ENCODE measurements at places on chromosomes 6 and 20. TPM values are rescaled to one million over a fixed set of nuclear protein-coding genes. Genes with fewer than 3 reads are reported as not detected.

GRCh38 chr6:142853244-142854180 lies 91.5 kb downstream of the HIVEP2 start:
- no peaks in the 10 kb centered on the region for H3K27me3 ChIP-seq
- no peak overlapping the region for H3K27ac ChIP-seq
- no peak overlapping the region for H3K4me3 ChIP-seq
- H3K4me1 ChIP-seq: peaks cover 2% of the 10 kb centered on the region

DNA sequence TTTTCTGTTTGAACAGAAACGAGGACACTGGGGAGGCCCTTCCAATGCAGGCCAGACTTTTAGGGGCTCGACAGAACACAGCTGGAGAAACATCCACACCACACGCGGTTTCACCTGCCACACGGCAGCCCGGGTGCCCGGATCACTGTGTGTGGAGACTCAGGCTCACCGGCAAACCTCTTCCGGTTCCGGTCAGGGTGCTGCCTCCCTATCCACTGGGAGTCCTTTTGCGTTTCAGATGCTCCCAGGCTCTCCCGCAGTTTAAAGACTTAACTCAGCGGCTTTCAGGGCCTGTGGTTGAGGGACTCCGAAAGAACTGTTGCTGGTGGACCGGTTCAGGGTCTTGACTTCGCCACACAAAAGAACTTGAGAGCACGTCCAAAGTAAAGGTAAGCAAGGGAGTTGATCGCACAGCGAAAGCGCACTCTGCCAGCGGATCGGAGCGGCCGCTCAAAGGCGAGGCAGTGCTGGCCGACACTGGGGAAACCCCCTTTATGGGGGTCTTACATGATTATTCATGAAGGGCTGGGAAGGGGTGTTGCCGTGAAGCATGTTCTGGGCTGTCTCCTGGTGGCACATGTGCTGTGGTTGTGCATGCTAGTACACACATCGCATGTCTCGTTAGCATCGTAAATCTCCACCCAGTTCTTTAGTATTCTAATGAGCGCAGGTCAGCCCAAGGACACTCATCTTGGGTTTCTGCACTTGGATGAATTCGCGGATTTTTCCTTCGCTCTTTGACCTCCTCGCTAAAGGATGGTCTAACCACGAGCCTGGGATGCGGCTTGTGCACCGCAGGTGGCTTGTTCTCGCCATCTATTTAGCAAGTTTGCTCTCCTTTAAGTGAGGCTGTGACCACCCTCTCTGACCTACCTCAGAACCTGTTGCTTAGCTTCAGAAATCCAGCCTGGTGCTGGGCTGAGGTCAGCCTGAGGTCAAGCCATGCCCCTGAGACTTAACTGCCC lies 180.3 kb downstream of the CDH26 start:
- no peak overlapping the region for H3K27ac ChIP-seq
- no peaks in the 10 kb centered on the region for H3K27me3 ChIP-seq
- H3K36me3 ChIP-seq: no peaks in the 10 kb centered on the region
- H3K4me1 ChIP-seq: no peaks in the 10 kb centered on the region
- peak overlapping the region; percentile 24 for H3K4me3 ChIP-seq

- no peaks in the 10 kb centered on the region for H3K4me1 ChIP-seq
- H3K27me3 ChIP-seq: peaks cover 98% of the 10 kb centered on the region
- no peak for DNase-seq
Observed at GRCh38 chr20:64049060-64049877, at the start of gene SOX18. TSS of gene SOX18 (minus strand) at chr20:64049639. CDS start at chr20:64049516, 123 bp downstream.

DNA sequence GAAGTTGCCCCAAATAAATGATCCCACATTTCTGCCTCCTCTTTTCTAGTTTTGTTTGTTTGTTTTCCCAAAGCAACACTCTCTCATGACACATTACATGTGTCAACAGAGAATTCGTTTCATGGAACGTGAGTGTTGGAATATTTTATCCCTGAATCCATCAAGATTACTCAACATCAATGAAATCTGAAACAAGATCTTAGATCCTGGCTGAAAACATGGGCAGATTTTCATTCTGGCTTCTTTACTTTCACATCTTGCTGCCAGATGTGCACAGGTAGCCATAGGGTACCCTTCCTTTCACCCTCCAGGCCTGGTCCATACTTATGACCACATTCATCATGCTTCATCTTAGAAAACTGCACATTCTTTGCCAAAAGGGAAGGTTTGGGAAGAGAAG lies 347.0 kb downstream of the DOK5 start:
- no peak overlapping the region for H3K4me3 ChIP-seq
- no peaks in the 10 kb centered on the region for H3K4me1 ChIP-seq
- no peaks in the 10 kb centered on the region for H3K27me3 ChIP-seq
- no peak overlapping the region for H3K27ac ChIP-seq

DNA sequence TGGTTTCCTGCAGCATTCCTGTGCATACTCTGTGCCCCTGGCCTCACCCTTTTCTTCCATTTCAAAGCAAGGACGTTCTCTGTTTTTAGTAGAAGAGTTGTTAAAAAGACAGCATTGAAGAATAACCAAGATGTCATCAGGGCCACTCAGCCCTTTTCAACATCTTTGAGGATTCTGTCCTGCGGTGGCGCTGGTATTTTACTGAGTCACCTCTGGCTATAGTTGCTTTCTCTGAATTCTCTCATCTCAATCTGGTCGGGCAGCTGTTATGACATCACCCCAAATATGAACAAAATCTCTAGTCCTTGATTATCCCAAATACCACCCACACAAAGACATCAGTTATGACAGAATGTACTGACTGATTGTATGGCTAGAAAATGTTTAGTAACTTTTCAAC lies 204.2 kb downstream of the GRIK2 start:
- H3K36me3 ChIP-seq: no peaks in the 10 kb centered on the region
- H3K4me3 ChIP-seq: no peak overlapping the region

DNA sequence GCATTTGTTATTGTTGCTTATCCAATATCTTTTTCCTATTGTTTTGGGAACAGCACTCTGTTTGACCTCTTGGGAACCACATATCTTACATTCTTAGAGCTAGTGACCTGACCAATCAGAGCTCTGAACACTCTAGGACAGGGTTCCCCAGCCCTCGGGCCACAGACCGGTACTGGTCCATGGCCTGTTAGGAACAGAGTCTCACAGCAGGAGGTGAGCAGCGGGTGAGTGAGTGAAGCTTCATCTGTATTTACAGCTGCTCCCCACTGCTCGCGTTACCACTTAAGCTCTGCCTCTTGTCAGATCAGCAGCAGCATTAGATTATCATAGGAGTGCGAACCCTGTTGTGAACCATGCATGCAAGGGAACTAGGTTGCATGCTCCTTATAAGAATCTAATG lies 226.0 kb upstream of the TSHZ2 start:
- H3K4me3 ChIP-seq: no peak overlapping the region
- H3K27me3 ChIP-seq: no peaks in the 10 kb centered on the region
- H3K27ac ChIP-seq: no peak overlapping the region
- no peak for DNase-seq
- H3K36me3 ChIP-seq: no peaks in the 10 kb centered on the region

GRCh38 chr6:166559211-166559610 lies 27.3 kb downstream of the RAMACL start:
- no peak overlapping the region for H3K4me3 ChIP-seq
- H3K36me3 ChIP-seq: no peaks in the 10 kb centered on the region
- H3K27ac ChIP-seq: no peak overlapping the region
- H3K27me3 ChIP-seq: no peaks in the 10 kb centered on the region
- H3K4me1 ChIP-seq: no peaks in the 10 kb centered on the region

DNA sequence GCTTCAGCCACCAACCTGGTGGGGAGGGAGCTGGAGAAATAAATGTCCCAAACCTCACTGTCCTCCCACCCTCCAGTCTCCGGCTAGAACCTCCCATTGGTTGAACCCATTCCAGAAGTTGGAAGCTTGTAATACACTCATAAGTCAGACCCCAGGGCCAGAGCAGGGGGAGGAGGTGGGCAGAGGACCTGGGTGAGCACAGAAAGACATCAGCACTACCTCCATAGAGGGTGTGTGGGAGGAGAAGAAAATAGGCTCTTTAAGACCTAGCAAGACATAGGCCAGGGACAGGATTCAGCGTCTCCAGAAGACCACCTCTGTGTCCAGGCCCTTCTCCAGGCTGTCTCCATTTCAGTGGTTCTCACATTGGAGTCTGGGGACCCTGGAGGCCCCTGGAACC lies 73.3 kb upstream of the TOP1 start:
- no peaks in the 10 kb centered on the region for H3K36me3 ChIP-seq
- H3K27ac ChIP-seq: no peak overlapping the region
- DNase-seq: peak; percentile 22
- H3K27me3 ChIP-seq: peaks cover 4% of the 10 kb centered on the region

DNA sequence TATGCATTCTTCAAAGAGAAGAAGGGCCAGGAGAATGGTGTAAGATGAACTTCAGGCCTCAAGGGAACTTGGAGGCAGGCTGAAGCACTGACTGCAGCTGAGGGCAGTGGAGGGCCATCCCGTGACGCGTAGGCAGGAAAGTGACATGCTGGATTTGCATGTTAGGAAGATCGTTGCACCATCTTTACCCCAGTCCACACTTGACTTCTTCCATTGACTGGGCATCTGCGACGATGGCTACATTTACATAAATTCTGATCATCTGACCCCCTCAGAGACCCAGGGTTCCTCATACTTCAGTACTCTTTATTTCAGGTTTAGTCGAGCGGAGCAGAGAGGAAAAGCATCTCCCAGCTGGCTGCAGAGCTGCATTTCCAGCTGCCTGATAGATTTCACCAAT lies 180.2 kb downstream of the PTPRT start:
- no peaks in the 10 kb centered on the region for H3K36me3 ChIP-seq
- no peaks in the 10 kb centered on the region for H3K4me1 ChIP-seq
- no peak overlapping the region for H3K27ac ChIP-seq
- no peaks in the 10 kb centered on the region for H3K27me3 ChIP-seq
- H3K4me3 ChIP-seq: no peak overlapping the region

- no peak overlapping the region for H3K4me3 ChIP-seq
- peak; percentile 46 for DNase-seq
- no peaks in the 10 kb centered on the region for H3K36me3 ChIP-seq
- no peaks in the 10 kb centered on the region for H3K4me1 ChIP-seq
Observed at GRCh38 chr20:61951695-61952533, 113.8 kb downstream of the TAF4 start.

- H3K4me3 ChIP-seq: no peak overlapping the region
- no peaks in the 10 kb centered on the region for H3K36me3 ChIP-seq
- no peaks in the 10 kb centered on the region for H3K27me3 ChIP-seq
- H3K4me1 ChIP-seq: no peaks in the 10 kb centered on the region
- no peak for DNase-seq
Observed at GRCh38 chr6:72505446-72505845, 116.4 kb upstream of the KCNQ5 start.

- DNase-seq: no peak
- no peaks in the 10 kb centered on the region for H3K36me3 ChIP-seq
- peaks cover 4% of the 10 kb centered on the region for H3K4me1 ChIP-seq
Observed at GRCh38 chr6:45990162-45990561, 25.5 kb downstream of the CLIC5 start.

DNA sequence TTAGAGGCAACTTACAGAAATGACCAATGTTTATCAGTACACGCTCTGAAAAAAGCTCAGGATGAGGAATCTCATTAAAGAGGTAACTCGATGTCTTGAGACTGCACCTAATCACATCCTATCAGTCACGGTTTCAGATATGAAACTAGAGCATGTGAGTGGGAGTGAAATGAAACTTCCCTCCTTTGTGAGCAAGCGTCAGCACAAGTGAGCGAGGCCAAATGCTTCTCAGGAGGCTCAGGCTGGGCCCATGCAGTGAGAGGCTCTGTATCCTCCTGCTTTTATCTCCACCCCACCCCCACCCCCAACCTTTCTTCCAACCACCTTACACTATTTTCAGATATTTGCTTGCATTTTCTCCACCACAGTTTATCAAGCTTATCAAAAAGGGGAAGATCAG lies 140.8 kb upstream of the RIMS1 start:
- no peak for DNase-seq
- no peaks in the 10 kb centered on the region for H3K4me1 ChIP-seq
- no peaks in the 10 kb centered on the region for H3K27me3 ChIP-seq

DNA sequence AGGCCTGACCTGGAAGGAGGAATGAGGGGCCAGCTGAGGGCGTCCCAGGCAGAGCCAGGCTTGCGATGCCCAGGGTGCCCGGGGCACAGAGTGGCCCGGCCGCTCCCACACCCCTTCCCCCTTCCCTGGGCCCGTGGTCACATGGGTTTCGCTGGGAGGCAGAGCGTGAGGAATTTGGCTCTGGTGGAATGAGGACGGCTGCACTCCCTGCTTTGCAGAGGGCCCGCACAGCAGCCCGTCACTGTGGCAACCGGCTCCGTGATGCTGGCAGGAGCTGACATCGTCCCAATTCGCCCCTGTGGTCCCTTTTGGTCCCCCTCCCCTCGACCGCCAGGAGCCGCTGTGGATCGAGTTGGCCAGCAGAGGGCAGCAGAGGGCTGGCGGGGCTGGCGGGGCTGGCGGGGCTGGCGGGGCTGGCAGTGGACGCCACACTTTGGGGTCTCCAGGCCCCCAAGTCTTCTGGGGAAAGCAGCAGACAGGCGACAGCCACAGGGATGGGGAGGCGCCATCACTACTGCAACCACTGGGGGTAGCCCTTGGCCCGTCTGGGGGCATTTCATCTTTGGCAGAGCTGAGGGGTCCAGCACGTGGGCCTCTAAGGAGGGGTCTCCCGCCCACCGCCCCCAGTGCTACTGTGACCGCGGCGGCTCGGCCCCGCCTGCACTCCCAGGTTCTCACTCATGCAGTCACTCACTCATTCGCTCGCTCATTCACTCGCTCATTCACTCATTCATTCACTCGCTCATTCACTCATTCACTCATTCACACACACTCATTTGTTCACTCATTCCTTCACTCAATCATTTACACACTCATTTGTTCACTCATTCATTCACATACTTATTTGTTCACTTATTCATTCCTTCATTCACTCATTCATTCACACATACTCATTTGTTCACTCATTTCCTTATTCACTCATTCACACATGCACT lies 49.7 kb upstream of the BHLHE23 start:
- H3K4me1 ChIP-seq: peaks cover 5% of the 10 kb centered on the region
- peak; percentile 63 for DNase-seq
- H3K36me3 ChIP-seq: no peaks in the 10 kb centered on the region
- peaks cover 10% of the 10 kb centered on the region for H3K27me3 ChIP-seq
- no peak overlapping the region for H3K27ac ChIP-seq

GRCh38 chr6:56714982-56715456 lies 72.3 kb upstream of the DST start:
- no peak overlapping the region for H3K4me3 ChIP-seq
- DNase-seq: no peak
- H3K27ac ChIP-seq: peak overlapping the region; percentile 78
- no peaks in the 10 kb centered on the region for H3K36me3 ChIP-seq
- peaks cover 39% of the 10 kb centered on the region for H3K4me1 ChIP-seq

- no peak for DNase-seq
- H3K27me3 ChIP-seq: no peaks in the 10 kb centered on the region
- peaks cover 55% of the 10 kb centered on the region for H3K4me1 ChIP-seq
- H3K36me3 ChIP-seq: no peaks in the 10 kb centered on the region
Observed at GRCh38 chr20:35318502-35319157, 26.4 kb upstream of the FAM83C start.

The TNNC2 gene
- total RNA-seq: 1.6 TPM

The CALHM4 gene
- not detected for total RNA-seq

The CENPW gene
- 3.2 TPM for total RNA-seq

The CPNE5 gene
- total RNA-seq: 0.99 TPM

The LINC00237 gene
- not detected for total RNA-seq

The TRIM10 gene
- total RNA-seq: 0.36 TPM

The FNDC1 gene
- 19.8 TPM for total RNA-seq

The RRAGD gene
- total RNA-seq: 14.3 TPM

The MYB gene
- not detected for total RNA-seq

The SNAP25 gene
- total RNA-seq: 9.4 TPM

The LRRC73 gene
- 0.36 TPM for total RNA-seq

The TTLL9 gene
- total RNA-seq: 1.1 TPM

The MCCD1 gene
- not detected for total RNA-seq

Measured in sigmoid colon (tissue), 7 donors.